Breast epithelium (tissue), 4 donors: ENCODE measurements at places on chromosomes 3 and 15. TPM values are rescaled to one million over a fixed set of nuclear protein-coding genes. Genes with fewer than 3 reads are reported as not detected.

- DNase-seq = peak; percentile 30
These were observed 44.4 kb downstream of the ADAMTSL3 start for GRCh38 chr15:83698294-83698693.

Gene IREB2
- total RNA-seq = 45.8 TPM

GRCh38 chr15:88472225-88472624 is 4.7 kb downstream of the MRPS11 start:
- no peak for DNase-seq

GRCh38 chr15:66253418-66254088 is at the start of gene MEGF11:
Gene MEGF11, minus strand, starts transcription at chr15:66253750. Its CDS starts 125,347 bp downstream, at chr15:66128403.
- DNase-seq = no peak

GRCh38 chr3:46878781-46879436 is 1.4 kb downstream of the PTH1R start:
- no peak for DNase-seq

GRCh38 chr3:20125897-20126296 is 60.1 kb downstream of the SGO1 start:
- no peak for DNase-seq

Gene IL12A
- total RNA-seq = 0.98 TPM

DNA sequence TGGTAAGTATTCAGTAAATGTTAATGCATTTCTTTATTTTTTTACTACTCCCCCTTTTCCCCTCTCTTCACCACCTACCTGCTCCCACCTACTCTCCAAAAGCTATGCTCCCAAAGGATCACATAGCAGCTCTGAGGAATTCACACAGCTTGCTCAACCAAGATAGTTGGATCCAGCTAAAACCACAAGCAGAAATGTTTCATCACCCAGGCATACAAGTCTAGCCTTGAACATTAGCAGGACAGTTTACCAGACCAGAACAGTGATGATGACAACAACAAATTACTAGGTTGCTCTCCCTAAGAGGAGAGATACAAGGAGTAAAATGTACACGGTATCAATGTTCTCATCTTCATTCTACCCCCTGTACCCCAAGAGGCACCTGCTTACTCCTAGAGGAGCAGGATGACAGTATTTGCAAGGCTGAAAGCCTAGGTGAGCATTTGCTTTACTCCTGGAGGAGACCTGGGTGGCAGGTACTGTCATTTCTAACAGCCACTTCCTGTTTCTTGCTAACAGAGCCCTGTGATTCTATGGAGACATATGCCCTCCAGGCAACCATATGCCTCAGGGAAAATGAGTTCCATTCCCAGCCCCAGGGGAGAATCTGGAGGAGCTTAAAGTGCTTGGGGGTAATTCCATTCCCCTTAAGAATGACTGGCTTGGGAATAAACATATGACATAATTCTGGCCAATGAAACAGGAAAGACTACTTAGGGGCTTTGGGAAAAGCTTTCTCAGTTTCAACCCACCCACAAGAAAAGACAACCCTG is 237.5 kb downstream of the NTRK3 start:
- peak; percentile 31 for DNase-seq

Gene P3H2
- 12.3 TPM for total RNA-seq

DNA sequence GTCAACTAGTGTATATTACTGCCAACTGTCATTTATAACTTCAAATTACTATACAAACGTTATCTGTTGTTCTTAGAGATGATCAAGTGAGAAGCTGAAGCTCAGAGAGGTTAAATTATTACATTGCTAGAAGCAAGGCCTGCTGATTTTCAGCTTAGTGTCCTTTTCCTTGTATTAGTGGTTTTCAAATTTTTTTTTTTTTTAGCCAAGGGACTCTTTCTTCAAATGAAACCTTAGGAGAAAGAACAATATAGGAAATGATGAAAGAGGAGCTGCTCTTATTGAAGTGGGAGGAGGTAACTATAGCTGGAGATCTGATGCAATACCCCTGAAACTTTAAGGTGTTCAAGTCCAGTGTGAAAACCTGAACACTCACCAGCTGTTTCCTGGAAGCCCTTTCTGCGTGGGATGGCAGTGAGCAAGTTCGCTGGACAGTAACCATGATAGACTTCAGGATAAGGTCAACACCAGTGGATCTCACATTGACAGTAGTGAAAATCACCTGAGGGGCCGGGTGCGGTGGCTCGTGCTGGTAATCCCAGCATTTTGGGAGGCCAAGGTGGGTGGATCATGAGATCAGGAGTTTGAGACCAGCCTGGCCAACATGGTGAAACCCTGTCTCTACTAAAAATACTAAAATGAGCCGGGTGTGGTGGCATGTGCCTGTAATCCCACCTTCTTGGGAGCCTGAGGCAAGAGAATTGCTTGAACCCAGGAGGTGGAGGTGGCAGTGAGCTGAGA is 376.2 kb downstream of the EDEM1 start:
- DNase-seq = no peak

DNA sequence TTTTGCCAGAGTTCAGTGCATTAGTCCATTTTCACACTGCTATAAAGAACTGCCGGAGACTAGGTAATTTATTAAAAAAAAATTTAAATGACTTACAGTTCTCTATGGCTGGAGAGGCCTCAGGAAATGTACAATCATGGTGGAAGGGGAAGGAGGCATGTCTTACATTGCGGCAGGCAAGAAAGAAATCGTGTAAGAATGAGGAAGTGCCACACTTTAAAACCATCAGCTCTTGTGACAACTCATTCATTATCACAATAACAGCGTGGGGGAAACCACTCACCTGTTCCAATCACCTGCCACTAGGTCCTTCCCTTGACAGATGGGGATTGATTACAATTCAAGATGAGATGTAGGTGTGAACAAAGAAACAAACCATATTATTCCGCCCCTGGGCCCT is 1361.4 kb downstream of the NSUN3 start:
- DNase-seq = no peak

Gene ZBBX
- total RNA-seq = not detected

- no peak for DNase-seq
These were observed 47.1 kb upstream of the CTDSPL start for GRCh38 chr3:37814547-37814946.

Gene AHSG
- not detected for total RNA-seq

DNA sequence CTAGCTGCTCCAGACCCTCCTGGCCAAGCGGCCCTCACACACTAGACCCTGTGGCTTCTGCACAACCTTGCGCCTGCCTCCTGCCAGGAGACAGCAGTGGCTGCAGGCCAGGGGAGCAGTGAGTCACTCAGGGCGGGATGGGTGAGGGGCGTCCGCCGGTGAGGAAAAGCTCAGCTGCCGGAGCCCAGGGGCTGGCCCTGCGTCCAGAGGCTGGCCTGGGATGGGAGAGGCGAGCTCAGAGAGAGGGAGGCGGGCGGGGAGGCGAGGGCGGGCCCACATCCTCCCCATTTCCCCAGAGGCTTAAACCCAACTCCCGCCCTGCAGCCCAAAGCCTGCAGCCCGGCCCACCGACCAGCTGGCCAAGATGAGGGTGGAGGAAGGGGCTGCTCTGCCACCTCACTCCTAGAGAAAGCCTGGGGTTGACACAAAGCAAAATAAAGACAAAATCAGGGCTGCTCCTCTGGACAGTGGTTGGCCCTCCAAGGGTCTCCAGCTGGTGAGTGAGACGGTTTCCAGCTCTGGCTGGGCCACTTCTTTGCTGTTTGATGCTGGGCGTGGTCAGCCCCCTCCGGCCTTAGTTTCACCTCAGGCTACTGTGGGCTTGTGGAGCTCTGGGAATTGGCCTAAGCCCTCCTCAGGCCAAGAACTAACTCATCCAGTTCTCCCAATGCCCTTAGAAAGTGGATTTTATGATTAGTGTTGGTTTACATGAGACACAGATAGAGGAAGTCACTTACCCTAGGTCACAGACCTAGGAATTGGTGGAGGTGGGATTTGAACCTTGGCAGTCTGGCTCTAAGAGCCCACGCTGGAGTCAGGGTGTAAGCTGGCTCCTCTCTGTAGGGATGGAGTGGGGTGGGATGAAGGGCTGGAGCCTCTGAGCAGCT is 50.6 kb downstream of the IQSEC1 start:
- DNase-seq = no peak

GRCh38 chr3:126995254-126995780 is 12.4 kb downstream of the PLXNA1 start:
- DNase-seq = no peak

- no peak for DNase-seq
These were observed 8.0 kb downstream of the ESYT3 start for GRCh38 chr3:138442433-138442832.

DNA sequence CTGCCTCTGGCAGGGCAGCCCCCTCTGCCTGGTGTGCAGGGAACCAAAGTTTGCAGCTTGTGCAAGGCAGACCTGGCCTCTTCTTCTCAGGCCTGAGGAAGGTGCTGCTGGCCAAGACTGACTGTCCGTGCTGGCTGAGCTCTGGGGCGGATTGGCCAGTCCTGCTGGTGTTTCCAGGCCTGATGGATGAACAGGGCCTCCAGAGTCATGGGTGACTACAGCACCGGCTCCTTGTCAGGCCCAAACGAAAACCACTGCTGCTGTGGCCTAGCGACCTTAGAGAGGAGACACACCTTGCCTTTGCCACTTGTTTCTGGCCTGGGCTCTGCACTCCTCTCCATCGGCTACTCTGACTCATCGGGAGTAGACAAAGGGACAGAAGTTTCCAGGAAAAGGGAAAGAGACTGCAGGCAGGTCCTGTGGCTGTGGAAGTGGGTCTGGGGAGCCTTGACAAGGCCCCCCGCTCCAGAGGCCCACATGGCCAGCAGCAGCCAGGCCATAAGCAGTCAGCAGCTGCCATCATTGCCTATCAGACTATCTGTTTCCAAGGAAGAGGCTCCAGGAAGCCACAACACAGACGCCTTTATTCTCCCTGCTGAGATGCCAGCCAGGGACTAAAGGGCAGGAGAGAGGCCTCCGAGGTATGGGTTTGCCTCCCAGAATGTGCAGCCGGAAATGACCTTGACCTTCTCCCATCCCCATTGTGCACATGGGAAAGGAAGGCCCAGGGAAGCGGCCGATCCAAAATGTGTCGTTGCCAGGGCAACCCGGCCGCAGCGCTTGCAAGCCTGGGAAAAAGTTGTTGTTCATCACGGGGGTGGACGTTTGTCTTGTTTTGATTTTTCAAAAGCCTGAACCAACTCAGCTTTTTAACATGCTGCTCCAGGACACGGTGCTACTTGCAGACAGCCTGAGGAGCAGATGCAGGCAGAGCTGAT is 160.5 kb downstream of the CHSY1 start:
- DNase-seq = no peak

DNA sequence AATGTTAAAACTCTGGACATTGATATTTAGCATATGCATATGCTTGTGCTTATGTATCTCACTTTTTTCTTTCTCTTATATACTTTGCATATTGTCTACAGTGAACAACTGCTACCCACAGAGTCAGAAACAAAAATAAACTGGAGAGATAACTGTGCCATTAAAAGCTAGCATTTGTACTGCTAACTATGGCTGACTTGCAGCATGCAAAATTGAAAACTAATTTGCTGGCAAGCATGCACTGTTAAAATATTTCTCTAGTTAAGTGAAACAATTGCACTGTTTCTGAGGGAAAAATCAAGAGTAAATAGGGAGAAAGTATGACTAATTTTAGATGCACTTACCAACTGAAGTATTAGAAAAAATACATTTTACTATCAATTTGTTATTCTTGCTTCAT is 177.8 kb downstream of the CBLB start:
- DNase-seq = no peak

GRCh38 chr15:92610101-92610520 is 45.5 kb downstream of the FAM174B start:
- peak; percentile 34 for DNase-seq

Gene TRIM42
- total RNA-seq = not detected

Gene ROPN1
- 2.3 TPM for total RNA-seq

Gene VEPH1
- 8.8 TPM for total RNA-seq

DNA sequence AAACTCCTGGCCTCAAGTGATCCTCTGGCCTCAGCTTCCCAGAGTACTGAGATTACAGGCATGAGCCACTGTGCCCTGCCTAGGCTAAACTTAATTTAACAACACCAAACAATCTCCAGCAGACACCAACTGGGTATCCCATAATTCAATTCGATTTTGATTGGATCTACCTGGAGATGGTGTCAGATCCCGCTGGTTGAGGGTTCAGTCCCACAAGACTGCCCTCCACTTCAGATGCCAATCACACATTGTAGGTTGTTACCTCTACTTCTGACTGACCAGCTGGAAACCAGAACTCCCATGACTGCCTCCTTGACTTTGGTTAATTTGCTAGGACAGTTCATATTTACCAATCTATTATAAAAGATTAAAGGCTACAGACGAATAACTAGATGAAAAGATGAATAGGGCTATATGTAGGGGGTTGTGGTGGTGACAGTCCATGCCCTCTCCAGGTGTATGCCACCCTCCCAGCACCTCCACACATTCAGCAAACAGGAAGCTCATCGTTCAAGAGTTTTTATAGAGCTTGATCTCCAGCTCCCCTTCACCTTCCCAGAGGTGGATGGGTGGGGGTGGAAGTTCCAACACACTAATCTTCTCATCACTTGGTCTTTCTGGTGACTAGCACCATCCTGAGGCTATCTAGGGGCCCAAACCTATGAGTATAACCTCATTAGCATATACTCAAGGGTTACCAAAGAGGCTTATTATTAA is 9.3 kb downstream of the B2M start:
- DNase-seq = no peak

DNA sequence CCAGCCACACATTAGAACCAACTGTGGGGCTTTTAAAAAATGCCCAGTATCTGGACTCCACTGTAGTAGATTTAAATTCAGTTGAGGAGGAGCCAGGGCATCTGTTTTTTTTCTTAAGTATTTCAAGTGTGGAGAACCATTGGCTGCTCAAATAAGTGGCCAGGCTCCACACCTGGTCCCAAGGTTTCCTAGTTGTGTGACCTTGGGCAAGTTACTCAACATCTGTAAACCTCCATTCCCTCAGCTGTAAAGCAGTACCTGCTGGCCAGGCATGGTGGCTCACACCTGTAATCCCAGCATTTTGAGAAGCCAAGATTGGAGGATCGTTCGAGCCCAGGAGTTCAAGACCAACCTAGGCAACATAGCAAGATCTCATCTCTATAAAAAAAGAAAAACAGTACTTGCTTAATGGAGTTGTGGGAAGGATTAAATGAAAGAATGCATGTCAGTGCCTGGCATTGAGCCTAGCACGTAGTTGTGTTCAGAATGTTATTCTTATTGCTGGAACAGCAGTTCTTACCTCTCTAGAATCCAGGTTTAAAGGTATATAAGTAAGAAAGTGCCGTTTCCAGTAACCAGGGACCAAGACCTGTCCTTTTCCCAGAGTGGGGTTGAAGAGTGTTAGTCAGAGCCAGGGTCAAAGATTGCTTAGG is 2.0 kb downstream of the PPP1R14D start:
- peak; percentile 2 for DNase-seq

DNA sequence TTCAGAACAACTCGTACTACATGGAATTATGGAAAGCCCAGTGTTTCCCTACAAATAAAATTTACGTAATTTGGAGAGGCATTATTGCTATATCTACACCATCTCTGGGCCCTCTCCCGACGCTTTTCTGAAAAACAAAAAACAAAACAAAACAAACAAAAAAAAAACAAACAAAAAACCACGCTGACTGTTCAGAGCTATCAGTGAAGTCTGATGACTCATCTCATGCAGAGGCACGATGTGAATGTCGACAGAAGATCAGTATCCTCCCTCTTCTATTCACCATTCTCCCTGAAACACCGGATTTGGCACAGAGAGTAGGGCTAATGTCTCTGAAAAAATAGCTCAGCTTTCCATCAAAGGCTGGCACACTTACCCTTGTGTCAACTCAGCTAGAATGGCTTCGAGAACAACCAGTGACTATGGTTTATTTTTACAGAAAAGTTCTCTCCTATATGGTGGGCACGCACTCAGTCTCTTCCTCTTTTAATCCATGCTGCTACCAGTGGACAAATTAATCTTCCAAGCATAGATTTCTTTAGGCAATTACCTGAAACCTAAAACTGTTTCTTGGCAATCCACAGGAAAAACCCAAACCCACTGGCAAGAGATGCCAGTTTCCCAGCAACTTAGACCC is 1.5 kb downstream of the CRBN start:
- DNase-seq = no peak

Gene CHRNA7
- total RNA-seq = 2.3 TPM
